ENCODE measurements at places on chromosomes 5 and 9. TPM values are rescaled to one million over a fixed set of nuclear protein-coding genes. Genes with fewer than 3 reads are reported as not detected.

CHSY3 gene
- total RNA-seq, result 1.7 TPM

FABP6 gene
- not detected for total RNA-seq

DCAF12 gene
- 11.5 TPM for total RNA-seq

SPATA31C1 gene
- not detected for total RNA-seq

DENND4C gene
- total RNA-seq, result 96.6 TPM

FUT7 gene
- total RNA-seq, result not detected

RLN2 gene
- total RNA-seq, result not detected

KLHL3 gene
- 1.2 TPM for total RNA-seq

MLANA gene
- not detected for total RNA-seq

TPPP gene
- 0.66 TPM for total RNA-seq

GDA gene
- not detected for total RNA-seq

CCL27 gene
- total RNA-seq, result 0.15 TPM

WNK2 gene
- total RNA-seq, result 0.15 TPM

NKD2 gene
- total RNA-seq, result 4.6 TPM

NMUR2 gene
- total RNA-seq, result not detected

IL13 gene
- total RNA-seq, result not detected

HRH2 gene
- total RNA-seq, result not detected

C9orf153 gene
- 0.50 TPM for total RNA-seq

PLPPR1 gene
- total RNA-seq, result not detected

OBP2B gene
- total RNA-seq, result not detected

RNF183 gene
- total RNA-seq, result not detected

PCDHB9 gene
- total RNA-seq, result 0.17 TPM

ANKDD1B gene
- total RNA-seq, result 1.3 TPM

AGXT2 gene
- total RNA-seq, result 0.17 TPM

FAM170A gene
- not detected for total RNA-seq
